Dermis microvascular lymphatic vessel endothelial cell (primary cell): ENCODE measurements at places on chromosomes 5 and 9.

GRCh38 chr9:13175732-13176131 lies 103.8 kb downstream of the MPDZ start:
- DNase-seq = no peak

GRCh38 chr5:138942861-138943260 lies 67.7 kb upstream of the LRRTM2 start:
- DNase-seq = no peak

GRCh38 chr5:138711087-138711486 lies 42.1 kb upstream of the CTNNA1 start:
- no peak for DNase-seq

- no peak for DNase-seq
Measured at GRCh38 chr5:137616046-137616445, 116.9 kb upstream of the SPOCK1 start.

GRCh38 chr9:10703139-10703538 lies 90.3 kb upstream of the PTPRD start:
- DNase-seq = no peak

- no peak for DNase-seq
Measured at GRCh38 chr9:22645893-22646292, 199.3 kb downstream of the DMRTA1 start.

GRCh38 chr5:131279204-131279603 lies 15.4 kb downstream of the CDC42SE2 start:
- DNase-seq = no peak

- DNase-seq = no peak
Measured at GRCh38 chr9:3857091-3857490, 331.3 kb upstream of the RFX3 start.

DNA sequence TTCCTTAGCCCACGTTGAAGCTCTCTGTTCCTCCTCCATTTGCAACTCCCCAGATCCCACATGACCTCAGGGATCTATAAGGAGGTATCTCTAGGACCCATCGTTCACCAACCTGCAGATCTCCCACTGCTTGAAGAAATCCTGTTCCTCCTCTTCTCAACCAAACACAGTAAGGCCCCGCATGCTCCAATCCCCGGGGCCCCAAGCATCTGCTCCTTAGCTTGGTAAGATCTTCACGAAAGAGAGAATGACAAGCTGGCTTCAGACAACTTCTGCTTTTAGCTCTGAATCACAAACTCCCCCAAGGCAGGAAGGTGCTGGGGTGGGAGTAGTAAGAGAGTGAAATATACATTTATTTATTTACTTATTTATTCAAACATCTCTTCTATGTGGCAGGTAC lies 33.0 kb upstream of the ARHGAP26 start:
- no peak for DNase-seq

- DNase-seq = no peak
Measured at GRCh38 chr5:52783226-52783959, 4.3 kb upstream of the ITGA1 start.

DNA sequence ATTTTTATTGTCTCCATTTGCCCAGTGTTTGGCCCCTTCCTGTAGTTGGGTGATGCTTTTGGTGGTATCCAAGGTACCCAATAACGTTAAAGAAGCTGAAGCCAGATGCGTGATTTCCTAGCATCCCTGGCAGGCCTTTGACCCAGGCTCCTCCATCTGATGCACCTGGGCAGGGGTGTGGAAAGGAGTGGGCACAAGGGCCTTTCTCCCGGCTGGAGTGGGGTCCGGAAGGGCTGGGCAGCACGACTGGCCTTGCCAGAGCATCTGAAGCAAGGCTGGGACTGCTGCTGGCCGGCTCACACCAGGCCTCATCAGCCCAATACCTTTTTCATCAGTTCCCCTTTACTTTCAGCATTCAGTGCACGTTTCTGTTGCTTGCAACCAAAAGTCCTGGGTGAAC lies 220.2 kb downstream of the FANCC start:
- DNase-seq = no peak

DNA sequence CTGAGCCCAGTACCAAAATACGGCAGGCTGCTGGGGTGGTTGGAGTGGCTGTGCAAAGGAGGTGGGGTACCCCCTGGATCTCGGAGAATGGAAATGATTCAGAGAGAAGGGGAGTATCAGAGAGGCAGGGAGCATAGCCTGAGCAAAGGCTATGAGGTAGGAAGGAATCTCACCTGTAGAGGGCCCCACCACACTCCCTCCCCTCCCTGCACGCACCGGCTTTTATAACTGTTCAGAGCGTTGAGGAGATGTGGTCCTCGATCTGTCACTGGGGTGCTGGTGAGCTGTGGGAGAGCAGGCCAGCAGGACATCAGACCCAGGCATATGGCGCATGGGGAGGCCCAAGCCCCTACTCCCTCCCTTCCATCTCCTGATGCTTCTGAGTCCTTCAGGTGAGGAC lies 13.2 kb downstream of the PHF19 start:
- DNase-seq = no peak

DNA sequence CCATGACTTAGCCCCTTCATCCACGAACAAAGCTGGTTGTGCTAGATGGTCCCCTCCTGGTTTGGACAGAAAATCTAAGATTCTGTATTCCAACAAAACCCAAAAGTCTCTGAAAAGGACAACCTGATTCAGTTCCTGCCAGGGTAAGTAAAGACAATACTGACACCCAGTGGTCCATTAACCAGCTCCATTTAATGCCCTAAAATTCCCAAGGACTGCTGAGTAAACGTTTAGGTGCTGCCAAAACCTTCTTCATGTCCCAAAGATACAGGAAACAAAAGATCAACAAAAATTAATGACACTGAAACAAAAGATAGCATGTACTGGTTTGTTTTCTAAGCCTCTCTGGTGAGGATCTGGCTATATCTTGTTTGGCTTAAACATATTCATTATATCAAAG lies 25.3 kb upstream of the PPP1R2B start:
- DNase-seq = no peak

- DNase-seq = no peak
Measured at GRCh38 chr9:37976714-37977477, 73.0 kb upstream of the SLC25A51 start.

DNA sequence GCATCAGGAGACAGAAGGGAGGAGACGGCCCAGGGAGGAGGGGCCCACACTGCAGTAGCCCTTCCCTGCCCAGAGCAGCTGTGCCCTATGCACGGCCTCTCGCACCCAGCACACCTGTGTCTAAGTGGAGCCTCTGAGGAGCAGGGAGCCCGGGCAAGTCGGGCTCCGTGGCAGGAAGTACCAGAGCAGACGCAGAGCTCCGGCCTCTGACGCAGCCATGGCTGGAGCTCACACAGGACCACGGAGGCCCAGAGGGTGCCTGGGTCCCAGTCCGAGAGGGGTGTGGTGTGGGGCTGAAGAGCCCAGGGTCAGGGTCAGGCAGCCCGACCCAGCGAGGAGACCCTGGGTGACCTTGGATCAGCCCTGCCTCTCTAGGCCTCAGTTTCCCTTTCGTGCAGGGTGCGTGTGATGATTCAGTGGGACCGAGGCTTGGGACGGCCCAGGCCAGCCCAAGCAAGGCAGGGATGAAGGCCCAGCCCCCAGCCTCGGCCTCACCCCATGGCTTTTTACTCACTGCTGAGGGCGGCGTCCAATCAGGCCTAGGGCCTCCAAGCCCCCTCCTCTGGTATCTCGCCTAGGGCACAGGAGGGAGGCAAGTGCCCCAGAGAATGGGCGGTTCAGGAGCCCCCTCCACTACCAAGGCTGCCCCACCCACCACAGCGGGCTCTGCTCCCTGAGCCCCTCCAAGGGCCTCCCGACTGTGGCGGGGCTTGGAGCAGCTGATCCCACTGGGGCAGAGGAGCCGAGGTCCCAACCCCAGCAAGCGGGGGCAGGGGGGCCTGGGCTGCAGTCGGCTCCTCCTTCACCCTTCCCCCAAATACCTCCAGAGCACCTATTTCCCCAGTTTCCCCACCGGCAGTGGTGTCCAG lies 4.3 kb upstream of the AGPAT2 start:
- no peak for DNase-seq

DNA sequence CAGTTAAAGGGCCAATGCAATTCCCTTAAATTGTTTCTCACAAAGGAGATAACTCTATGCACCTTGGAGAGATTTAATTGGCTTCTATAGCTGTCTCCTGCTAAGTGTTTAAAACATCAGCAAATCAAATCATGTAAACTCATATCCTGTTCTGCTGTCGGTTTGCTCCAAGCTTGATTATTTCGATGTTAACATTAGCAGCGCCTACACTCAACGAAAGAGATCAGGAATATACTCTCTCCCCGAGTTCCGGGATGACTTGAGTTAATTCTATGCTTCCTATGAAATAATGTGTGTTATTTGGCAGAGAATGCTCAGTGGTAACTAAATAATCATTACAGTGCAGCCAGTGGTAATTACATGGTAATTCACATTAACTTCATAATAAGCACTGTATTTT lies 338.6 kb downstream of the EBF1 start:
- DNase-seq = no peak

GRCh38 chr5:88045931-88046461 lies 222.6 kb downstream of the TMEM161B start:
- DNase-seq = no peak

- peak; percentile 93 for DNase-seq
Measured at GRCh38 chr5:149210225-149210624, 61.4 kb upstream of the AFAP1L1 start.

- no peak for DNase-seq
Measured at GRCh38 chr9:87184956-87185642, 237.8 kb upstream of the GAS1 start.

DNA sequence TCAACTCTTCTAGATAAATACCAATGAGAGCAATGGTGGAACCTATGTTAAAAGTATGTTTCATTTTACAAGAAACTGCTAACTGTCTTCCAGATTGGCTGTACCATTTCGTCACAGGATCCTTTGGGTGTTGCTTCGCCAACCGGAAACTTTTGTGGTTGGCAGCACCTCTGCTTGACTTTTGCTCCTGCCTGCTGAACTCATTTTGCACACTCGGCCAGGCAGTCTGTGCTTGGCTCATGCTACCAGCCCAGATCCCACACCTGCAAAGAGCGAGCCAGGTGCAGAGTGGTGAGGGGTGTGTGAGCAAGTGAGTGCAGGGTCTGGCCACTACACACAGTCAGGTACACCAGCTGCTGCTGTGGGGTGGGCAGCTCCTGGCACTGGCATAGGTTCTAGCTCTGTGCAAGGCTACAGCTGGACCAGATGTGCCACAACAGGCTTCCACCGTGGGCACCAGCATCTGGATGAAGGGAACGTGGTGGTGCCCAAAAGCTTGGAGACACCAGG lies 422.3 kb downstream of the PRR16 start:
- no peak for DNase-seq

DNA sequence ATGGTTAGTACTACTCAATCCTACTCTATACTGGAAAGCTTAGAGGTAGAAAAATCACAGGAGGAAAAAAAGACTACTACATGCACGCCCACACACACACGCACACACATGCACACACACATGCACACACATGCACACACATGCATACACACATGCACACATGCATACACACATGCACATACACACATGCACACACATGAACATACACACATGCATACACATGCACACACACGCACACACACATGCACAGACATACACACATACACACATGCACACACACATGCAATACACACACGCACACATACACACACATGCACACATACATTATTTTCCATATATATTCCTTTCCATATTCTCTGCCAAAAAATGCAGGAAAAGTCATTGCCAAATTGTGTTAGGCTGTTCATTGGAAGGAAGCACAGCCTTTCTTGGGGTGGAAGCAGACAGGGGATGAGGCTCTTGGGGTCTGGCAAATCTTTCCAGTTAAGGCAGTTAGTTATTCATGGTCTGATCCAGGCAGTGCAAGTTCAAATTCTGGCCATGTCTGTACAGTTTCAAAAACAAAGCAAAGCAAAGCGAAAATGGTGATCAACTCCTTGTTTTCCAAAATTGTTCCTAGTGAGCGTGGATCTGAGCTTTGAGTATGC lies 187.9 kb upstream of the EGFLAM start:
- DNase-seq = no peak

GRCh38 chr9:122821278-122821943 lies 7.0 kb downstream of the PDCL start:
- DNase-seq = peak; percentile 42

GRCh38 chr9:127075624-127076372 lies 46.6 kb downstream of the ANGPTL2 start:
- no peak for DNase-seq

DNA sequence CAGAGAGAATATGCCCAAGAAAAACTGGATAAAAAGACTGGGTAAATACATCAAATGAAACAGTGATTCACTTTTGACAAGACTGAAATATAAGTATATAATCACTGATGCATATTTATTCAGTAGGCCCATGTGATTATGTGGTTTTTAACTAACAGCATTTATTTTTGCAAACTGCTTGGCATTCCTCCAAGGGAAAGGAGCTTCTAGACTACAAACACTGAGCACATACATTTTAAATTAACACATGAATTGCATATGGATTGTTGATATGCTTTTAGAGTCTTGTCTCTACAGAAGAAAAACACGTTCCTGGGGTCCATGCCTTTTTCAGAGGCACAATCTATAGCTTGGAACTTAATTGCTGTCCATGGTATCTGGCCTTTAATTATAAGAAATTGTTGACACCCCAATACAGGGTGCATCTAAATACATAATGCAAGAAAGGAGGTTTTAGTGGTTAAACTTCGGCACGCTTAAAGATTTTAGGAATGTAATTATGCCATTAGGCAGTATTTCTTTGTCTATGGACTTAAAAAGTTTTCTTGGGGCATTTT lies 6.9 kb upstream of the MEIKIN start:
- no peak for DNase-seq

- DNase-seq = no peak
Measured at GRCh38 chr9:137162505-137163364, 7.1 kb downstream of the LRRC26 start.

DNA sequence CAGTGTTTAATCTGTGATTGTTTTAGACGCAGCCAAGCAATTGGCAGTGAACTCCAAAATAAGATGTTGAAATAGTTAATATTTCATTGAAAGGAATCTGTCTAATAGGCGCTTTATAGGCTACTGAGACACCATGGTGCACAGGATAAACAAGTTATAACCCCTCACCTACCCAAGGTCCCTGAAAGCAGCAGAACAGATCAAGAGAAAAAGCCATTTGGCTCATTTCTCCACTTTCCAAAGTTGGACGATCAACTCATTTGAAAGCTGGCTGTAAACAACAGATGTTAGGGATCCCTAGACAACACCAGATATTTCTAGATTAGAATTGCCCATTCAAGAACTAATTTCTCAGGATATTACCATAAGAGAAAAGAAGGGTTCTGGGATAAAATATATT lies 4.9 kb downstream of the PUM3 start:
- DNase-seq = no peak
